ENCODE measurements at places on chromosomes 1 and 21.

- no peak for DNase-seq
Observed at GRCh38 chr1:228009116-228009827, 2.5 kb downstream of the WNT3A start.

DNA sequence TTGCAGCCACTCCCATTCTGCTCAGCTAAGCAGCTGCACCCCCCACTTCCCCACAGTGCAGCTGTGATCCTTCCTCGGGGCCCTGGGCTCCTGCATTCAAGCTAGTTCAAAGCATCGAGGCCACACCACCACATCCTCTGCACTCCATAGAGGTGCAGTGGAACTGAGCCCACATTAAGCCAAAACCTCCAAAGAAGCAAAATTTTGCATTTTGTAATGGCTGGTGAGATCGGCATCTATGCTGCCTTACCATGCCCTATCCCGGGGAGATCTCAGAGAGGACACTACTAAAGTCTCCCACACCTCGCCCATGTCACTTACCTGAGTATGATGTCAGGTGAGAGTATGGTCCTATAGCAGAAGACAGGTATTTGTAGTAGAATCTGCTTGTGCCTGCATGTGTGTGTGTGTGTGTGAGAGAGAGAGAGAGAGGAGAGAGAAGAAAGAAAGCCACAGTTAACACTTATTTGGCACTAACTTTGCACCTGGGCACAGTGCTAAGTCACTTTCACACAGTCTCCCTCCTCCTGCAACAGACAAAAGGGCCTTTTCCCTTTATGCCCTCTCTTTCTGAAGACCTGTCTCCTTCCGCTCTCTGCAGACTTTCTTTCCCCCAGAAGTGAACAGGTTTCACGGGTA is 89.8 kb downstream of the KIF14 start:
- no peak for DNase-seq

GRCh38 chr1:178028841-178029481 is 59.1 kb upstream of the SEC16B start:
- DNase-seq = no peak

- DNase-seq = no peak
Observed at GRCh38 chr21:25496825-25497482, 110.3 kb downstream of the MRPL39 start.

- DNase-seq = no peak
Observed at GRCh38 chr1:205751036-205751651, 1.2 kb upstream of the NUCKS1 start.

- DNase-seq = no peak
Observed at GRCh38 chr1:74771913-74772515, 39.1 kb downstream of the TYW3 start.
